ENCODE measurements at places on chromosomes 1 and 21. TPM values are rescaled to one million over a fixed set of nuclear protein-coding genes. Genes with fewer than 3 reads are reported as not detected.

Gene CSMD2
- not detected for total RNA-seq

Gene CFHR3
- total RNA-seq, result not detected

DNA sequence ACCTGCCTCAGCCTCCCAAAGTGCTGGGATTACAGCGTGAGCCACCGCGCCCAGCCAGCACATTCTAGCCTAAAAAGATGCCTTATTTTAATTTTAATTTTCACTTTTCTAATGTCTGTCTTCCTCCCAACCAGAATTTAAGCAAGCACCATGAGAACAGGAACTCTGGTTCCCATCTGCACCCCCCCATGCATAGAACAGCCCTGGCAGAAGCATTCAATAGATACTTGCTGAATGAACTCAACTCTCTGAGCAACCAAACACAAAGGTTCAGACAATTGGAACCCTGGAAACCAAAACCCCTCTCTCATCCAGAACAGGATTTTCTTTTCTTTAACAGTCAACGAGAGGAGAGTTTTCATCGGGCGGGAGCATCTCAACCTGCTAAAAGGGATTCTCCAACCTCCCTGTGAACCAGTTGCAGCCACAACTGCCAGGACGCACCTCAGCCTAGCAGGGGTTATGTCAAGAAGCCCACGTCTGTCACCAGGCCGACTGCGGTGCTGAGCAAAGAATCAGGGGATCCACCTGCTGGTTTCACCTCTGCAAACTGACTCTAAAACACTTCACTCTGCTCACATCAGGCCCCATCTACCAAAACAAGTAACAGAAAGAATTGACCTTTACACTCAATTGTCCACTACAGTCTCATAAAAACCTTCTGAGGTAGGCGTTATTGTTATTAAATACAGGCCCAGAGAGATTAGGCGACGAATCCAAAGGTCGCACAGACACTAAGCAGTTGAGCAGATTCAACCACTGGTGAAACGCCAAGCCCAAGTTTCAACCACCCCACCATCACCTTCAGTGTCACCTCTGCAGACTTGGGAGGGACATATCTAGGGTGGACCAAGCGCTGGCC lies 1.7 kb downstream of the KIAA2013 start:
- peak; percentile 52 for DNase-seq

GRCh38 chr1:181778640-181779260 lies 282.8 kb downstream of the ZNF648 start:
- DNase-seq, result no peak

- no peak for DNase-seq
Measured at GRCh38 chr1:39877231-39877778, 6.0 kb downstream of the TRIT1 start.

- no peak for DNase-seq
Measured at GRCh38 chr1:201739080-201739479, 89.9 kb upstream of the IPO9 start.

GRCh38 chr1:200483491-200484143 lies 73.8 kb upstream of the ZNF281 start:
- peak; percentile 90 for DNase-seq

GRCh38 chr1:101507547-101507971 lies 270.7 kb downstream of the S1PR1 start:
- no peak for DNase-seq

DNA sequence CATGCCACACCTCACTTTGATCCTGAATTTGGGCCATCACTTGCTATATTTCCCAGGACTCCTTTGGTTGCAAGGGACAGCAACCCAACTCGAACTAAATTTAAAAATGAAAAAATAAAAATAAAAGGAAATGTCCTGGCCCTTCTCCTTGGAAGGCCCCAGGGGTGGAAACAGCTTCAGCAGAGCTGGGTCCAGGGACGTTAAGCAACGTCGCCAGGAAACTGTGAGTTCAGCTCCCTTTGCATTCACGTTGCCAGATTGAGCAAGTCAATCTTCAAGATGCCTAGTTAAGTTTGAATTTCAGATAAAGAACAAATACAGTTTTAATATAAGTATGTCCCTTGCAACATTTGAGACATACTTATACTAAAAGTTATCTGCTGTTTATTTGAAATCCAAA lies 14.6 kb upstream of the SPSB1 start:
- no peak for DNase-seq

DNA sequence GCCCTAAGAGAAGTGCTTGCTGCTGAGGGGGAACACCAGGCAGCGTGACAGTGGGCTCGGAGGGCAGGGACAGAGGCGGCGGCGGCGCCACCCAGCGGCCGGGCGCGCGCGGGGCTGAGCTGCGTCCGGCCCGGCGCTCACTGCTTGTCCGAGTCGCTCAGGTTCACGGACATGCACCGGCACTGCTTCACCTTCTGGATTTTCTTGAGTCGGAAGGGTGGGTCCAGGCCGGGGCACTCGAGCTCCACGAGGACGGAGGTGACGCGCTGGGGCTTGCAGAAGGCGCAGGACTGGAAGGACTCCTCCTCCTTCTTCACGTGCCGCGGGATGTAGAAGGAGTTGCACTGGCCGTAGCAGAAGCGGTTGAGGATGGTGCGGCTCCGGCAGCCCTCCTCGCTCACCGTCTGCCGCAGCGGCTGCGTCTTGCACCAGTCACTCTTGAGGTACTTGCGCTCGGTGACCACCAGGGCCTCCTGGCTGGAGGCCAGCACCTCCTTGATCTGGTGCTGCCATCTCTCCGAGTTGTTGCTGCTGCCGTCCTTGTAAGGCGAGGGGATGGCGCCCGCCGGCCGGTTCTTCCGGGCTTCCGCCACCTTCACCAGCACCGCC lies 119.0 kb downstream of the GREM2 start:
- DNase-seq, result peak; percentile 30

Gene LEMD1
- total RNA-seq, result 2.5 TPM

Gene ACOT11
- 1.1 TPM for total RNA-seq

Gene AGT
- not detected for total RNA-seq

GRCh38 chr1:228978484-228979324 lies 243.4 kb downstream of the RHOU start:
- no peak for DNase-seq

- no peak for DNase-seq
Measured at GRCh38 chr1:53022179-53022578, 39.8 kb upstream of the PODN start.

GRCh38 chr1:199151634-199152425 lies 513.0 kb downstream of the PTPRC start:
- no peak for DNase-seq

DNA sequence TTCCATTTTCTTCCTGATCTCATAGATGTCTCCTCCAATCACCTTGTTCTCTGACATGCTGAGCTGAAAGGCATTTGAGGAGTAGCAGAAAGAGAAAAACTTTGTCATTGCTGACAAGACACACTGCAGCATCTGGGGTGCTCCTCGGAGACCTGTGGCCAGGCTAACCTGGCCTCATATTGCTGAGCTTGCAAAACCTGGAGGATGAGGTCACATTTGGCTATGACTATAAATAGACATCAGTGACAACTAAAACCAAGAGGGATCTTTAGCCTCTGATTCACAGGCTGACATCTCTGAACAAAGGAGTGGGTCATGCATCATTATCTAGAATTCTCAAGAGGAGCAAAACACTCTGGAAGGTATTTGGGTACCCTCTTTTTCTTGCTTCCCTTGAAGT lies 83.7 kb downstream of the PROX1 start:
- DNase-seq, result no peak

- DNase-seq, result no peak
Measured at GRCh38 chr1:204983136-204983535, 59.9 kb upstream of the CNTN2 start.

DNA sequence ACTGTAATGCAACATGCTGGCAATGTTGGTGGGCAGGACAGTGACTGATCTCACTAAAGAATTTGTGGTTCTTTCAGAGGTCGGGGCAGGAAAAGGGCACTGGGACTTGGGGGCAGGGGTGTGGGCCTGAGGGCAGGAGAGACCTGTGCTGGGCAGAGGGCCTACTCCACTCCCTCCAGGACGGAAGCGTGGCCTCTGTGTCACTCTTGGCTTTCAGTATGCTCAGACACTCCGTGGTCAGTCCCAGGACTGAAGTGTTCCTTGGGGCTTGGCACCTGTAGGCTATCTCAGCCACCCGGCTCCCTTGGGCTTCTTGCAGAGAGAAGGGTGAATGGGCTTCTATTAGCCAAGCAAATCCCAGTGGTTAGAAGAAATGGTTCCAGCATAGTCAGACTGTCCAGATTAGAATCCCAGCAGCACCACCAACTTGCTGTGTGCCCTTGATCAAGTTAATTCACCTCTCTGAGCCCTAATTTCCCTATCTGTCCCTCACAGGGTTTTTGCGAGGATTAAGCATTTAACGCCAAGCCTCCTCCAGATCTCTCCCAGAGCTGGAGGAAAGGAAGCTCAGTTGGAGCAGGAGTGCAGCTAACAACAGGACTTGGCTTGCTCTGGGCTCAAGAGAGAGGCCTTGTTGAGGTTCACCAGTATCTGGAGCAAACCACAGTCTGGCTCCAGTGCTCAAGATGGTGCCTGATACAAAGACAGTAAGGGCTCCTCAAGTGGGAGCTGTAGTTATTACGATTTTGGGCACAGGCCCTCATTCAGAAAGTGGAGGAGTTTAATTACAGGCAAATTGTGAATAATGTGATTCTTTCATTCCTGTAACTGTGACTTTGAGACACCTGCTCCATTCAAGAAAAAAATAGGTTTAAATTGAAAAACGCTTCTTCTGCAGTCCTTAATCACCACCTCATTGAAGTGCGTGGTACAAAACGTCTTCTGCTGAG lies 57.7 kb upstream of the LRP8 start:
- no peak for DNase-seq

Gene TMEM59
- total RNA-seq, result 149 TPM

Gene NTMT2
- not detected for total RNA-seq

Gene FHAD1
- not detected for total RNA-seq

DNA sequence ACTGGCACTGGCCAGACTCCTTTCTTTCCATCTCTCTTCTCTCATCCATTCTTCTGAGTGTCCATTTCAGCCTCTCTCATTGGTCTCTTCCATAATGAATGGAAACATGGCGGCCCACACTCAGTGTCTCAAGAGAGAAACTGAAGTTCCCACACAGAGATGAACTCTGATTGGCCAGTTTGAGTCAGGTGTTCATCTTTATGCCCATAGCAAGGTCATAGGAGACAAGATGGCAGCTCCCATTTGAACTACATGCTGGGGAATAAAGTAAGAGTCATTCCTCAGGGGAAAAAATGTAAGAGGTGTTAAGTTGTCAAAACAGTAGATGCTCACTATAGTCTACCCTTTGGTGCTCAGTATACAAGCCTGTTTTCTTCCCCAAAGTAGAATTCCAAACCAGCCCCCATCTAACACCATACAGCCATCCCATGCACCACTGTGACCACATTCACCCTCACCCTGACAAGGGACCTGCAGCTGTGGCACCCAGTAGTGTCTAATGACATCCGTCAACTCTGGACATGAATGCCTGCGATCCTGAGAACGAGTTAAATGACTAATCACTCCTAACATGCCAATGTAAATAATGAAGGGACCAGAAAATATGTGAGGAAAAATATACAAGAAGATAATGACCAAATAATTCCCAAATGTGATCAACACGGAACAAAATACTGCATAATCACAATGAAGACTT lies 12.4 kb downstream of the CDA start:
- DNase-seq, result no peak

Gene ITGB2
- 247 TPM for total RNA-seq

Gene C1orf50
- total RNA-seq, result 5.6 TPM

Gene TEDDM1
- total RNA-seq, result not detected

Gene SH2D1B
- not detected for total RNA-seq

GRCh38 chr1:43566382-43567044 lies 35.8 kb downstream of the PTPRF start:
- no peak for DNase-seq

Gene ATP8B2
- 59.9 TPM for total RNA-seq

DNA sequence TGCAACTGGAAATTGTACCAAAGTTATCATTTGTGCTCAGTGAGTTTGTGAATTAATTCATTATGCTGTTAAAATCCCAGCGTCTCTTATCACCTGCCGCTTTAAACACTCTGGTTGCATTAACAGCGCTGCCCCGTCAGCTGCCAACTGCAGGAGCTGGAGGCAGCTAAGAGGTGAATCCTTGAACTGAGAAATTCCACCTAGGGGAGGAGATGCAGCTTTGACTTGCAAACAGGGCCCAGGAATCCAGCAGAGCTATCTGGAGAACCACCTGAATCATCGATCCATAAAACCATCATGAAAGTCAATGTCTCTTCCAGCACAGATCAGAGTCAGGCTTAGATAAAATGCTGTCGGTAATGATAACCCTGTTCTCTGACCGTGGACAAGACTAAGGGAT lies 140.7 kb upstream of the PTBP2 start:
- DNase-seq, result no peak

Gene MROH7
- not detected for total RNA-seq

Gene LCE1A
- not detected for total RNA-seq

Gene LCK
- total RNA-seq, result 246 TPM

DNA sequence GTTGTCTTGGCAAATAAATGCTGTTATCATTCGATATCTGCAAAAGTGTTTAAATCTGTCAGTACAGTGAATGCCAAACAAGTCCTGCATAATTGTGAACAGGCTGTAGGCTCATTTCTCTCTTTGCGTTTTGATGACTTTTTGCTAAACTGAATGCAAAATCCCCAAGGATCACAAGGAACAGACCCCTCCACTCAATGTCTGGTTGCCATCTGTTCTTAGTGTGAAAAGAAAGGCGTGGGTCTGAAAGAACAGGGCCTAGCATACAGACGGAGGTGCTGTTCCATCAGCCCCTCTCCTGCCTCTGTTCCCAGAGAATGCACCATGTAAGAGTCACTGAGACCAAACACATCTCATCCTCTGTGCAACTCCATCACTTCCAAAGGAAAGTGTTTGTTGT lies 40.4 kb downstream of the EIF2B3 start:
- no peak for DNase-seq

- peak; percentile 44 for DNase-seq
Measured at GRCh38 chr1:200530623-200531261, 89.8 kb downstream of the KIF14 start.

GRCh38 chr1:203276916-203277545 lies 28.3 kb upstream of the BTG2 start:
- no peak for DNase-seq

Gene NBPF19
- 13.2 TPM for total RNA-seq

- DNase-seq, result no peak
Measured at GRCh38 chr1:153646672-153647345, 11.7 kb upstream of the SNAPIN start.

DNA sequence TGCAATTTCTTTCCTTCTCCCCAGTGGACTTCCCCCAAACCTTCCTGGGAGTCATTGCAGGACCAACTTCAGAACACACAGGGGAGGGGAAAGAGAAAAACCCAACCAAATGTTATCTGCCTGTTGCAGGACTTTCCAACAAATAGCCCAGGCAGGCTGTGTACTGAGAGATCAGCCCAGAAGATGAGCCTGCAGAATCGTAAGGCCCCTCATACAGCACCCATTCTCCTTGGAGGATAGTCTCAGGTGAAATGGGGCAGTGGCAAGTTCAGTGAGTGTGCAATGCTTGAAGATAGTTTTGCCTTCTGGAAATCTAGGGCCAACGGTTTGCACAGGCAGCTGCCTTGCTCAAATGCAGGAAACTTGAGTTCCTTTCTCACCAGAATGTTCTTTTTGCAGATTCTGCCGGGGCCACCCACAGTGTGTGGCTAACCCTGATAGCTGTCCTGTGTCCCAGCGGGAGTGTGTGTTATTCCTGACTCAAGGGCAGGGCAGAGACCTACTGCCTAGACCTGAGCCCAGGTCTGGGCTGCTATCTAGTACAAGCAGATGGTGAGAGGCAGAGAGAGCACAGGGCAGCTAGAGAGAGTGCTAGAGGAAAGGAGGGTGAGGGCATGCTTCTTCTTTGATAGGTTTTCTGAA lies 48.8 kb downstream of the GADD45A start:
- DNase-seq, result no peak

- no peak for DNase-seq
Measured at GRCh38 chr21:42319376-42319775, 4.2 kb upstream of the TFF3 start.

Gene NR1I3
- total RNA-seq, result not detected

- no peak for DNase-seq
Measured at GRCh38 chr1:32769524-32770220, 47.5 kb downstream of the YARS1 start.

Gene AIRE
- not detected for total RNA-seq
